Activated naive CD8-positive, alpha-beta T cell treated with anti-CD3 and anti-CD28 coated beads for 36 hours (primary cell): ENCODE measurements at places on chromosomes 7 and 10.

DNA sequence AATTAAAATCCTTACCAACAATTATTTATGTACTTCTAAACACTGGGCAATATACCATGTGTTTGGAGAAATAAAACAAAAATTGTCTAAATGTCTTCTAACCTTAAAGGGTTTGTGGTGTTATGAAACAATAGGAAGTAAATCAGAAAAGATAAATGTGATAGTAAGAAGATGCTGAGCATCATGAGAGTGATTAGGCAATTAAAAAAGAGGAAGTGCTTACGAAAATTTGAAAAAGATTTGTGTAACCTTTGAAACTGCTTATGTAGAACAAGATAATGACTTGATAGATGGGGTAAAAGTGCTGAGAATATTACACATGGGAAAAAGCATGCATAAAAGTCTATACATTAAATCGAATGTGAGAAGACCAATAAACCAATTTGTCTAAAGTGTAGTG is 573.4 kb upstream of the CNTNAP2 start:
- DNase-seq = no peak

- no peak for DNase-seq
These were observed 61.0 kb downstream of the TES start for GRCh38 chr7:116271161-116271913.

- no peak for DNase-seq
These were observed 107.0 kb downstream of the PTPN20 start for GRCh38 chr10:47018026-47018735.

DNA sequence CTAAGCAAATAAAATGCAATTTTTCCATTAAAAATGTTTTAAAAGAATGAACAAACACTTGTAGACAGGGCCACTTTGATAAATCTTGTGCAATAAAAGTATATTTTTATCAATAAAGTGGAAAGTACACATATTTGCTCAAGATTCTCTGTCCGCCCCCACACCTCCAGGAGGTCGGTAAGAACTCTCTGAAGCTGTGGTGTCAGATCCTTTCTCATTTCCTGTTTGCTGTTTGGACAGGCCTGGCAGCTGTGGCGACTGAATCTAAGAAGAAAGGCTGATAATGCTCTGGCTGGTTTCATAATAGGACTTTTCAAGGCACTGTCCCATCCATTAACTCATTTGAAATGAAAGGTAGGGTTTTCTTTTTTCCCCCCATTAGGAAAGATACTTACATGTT is 15.3 kb upstream of the ASB4 start:
- peak; percentile 14 for DNase-seq

- DNase-seq = no peak
These were observed 9.1 kb upstream of the PROSER2 start for GRCh38 chr10:11813855-11814567.

GRCh38 chr10:3263082-3263481 is 90.5 kb upstream of the PITRM1 start:
- DNase-seq = no peak

DNA sequence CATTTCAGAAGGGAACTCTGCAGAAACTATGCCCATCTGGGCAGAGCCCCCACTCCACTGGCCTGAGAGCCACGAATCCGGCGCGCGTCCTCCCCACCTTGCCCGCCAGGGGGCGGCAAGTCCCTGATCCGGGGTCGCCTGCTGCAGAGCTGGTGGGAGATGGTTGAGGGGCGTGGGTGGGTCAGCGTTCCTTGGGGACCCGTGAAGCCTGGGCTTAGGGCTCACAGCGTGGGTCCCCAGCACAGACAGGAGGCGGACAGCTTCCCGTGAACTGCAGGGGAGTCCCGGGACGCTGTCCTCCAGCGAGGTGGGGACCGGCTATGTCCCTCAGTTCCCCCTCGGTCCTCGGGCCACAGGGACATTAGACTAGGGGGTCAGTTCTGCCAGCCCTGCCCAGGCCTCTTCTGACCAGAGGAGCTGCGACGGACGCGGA is 585 bp upstream of the POP7 start:
- DNase-seq = peak; percentile 85
